HepG2 (cell line): ENCODE measurements at places on chromosomes 5 and 9. TPM values are rescaled to one million over a fixed set of nuclear protein-coding genes. Genes with fewer than 3 reads are reported as not detected.

DNA sequence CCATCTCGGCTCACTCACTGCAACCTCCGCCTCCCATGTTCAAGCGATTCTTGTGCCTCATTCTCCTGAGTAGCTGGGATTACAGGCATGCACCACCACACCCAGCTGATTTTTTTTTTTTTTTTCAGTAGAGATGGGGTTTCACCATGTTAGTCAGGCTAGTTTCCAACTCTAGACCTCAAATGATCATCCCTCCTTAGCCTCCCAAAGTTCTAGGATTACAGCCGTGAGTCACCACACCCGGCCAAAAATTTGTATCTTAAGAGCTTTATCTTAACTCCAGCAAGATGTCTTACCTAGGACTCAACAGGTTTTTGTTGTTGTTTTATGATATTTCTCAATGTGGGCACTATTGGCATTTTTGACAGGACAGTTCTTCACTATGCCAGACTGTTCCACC is 27.9 kb downstream of the LYRM7 start:
- H3K4me1 ChIP-seq, result no peaks in the 10 kb centered on the region
- no peak overlapping the region for H3K27ac ChIP-seq
- no peaks in the 10 kb centered on the region for H3K27me3 ChIP-seq

DNA sequence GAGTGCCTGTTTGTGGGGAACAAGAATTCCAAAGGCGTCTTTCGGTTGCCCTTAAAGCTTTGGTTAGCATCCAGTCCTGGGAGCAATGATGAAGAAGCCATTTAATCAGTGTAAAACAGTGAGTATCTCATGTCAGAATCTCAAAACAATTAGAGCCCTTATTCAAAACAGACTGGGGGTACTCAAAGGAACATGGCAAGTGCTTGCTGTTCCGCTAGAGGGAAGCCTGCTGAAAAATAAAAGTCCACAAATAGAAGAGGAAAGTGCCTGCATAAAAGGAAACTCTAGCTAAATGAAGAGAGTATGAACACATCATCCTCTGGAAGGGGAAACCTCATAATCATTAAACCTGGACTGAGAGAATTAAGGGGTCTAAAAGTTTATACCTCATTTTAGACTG is 26.4 kb downstream of the FBXL7 start:
- no peak for DNase-seq
- H3K27me3 ChIP-seq, result no peaks in the 10 kb centered on the region
- no peaks in the 10 kb centered on the region for H3K4me1 ChIP-seq
- no peak overlapping the region for H3K4me3 ChIP-seq

The AFAP1L1 gene
- total RNA-seq, result 0.38 and 0.66 TPM in 2 replicates

- DNase-seq, result peak; percentile 37
- no peaks in the 10 kb centered on the region for H3K36me3 ChIP-seq
- peaks cover 33% of the 10 kb centered on the region for H3K4me1 ChIP-seq
- no peaks in the 10 kb centered on the region for H3K27me3 ChIP-seq
- no peak overlapping the region for H3K27ac ChIP-seq
- no peak overlapping the region for H3K4me3 ChIP-seq
These were observed 9.7 kb upstream of the TGFBI start for GRCh38 chr5:136018814-136019783.

- H3K4me3 ChIP-seq, result no peak overlapping the region
- H3K27ac ChIP-seq, result no peak overlapping the region
- no peak for DNase-seq
These were observed 17.8 kb upstream of the SLC25A51 start for GRCh38 chr9:37921546-37922300.

DNA sequence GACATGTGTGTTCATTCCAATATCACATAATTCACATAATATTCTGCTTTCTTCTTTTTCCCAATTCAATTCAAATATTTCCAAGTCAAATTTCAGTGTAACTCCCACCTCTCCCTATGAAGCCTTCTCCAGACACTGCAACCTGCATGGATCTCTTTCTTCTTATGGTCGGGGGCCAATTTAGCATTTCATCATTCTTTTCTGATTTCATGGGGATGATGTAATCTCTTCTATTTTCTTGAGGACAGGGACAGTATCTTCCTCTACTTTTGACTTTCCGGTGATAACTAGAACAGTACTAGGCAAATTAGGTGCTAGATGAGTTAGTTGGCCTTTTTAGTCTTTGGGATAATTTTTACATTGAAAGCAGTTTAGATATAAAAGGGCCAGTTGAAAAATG is 92.7 kb downstream of the CARTPT start:
- H3K4me1 ChIP-seq, result no peaks in the 10 kb centered on the region
- no peaks in the 10 kb centered on the region for H3K36me3 ChIP-seq
- H3K27ac ChIP-seq, result no peak overlapping the region
- 0 out of 3 replicates have a peak, but pooled peaks cover 3% of the 10 kb centered on the region for H3K27me3 ChIP-seq

DNA sequence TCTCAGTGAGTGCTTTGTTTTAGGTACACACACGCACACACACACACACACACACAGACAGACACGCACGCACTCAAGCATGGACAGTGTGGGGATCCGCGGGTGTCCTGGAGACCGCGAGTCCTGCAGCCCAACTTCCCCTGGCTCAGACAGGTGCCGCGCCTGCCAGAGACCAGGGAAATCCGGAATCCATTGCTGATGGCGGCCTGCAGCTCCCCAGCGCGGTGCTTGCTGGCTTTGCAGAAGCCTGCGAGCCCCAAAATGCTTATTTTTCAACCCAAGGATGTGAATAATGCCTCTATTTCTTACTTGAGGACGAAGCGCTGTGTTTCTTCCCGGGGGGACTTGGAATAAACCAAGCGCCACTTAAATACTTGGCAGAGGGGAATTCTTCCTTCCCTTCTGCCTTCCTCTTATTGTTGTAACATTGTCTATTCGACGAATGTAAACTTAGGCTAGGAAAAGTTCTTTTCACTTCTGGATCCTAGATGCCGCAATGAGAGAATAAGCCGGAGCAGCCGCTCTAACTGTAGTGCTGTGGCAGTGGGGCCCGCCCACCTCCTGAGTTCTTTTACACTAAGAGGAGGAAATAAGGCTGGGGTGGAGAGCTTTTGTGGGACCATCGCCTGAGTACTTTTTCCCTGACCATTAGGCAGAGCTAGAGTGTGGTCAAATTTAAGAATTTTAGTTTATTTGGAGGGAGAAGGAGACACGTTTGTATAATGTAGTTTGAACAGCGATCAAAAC is 802 bp downstream of the ITGA2 start:
- peak overlapping the region; percentile 70 for H3K27ac ChIP-seq
- peaks cover 64% of the 10 kb centered on the region for H3K4me1 ChIP-seq
- peak overlapping the region; percentile 91 for H3K4me3 ChIP-seq
- H3K27me3 ChIP-seq, result no peaks in the 10 kb centered on the region; the same call in 2 of the 3 replicates

DNA sequence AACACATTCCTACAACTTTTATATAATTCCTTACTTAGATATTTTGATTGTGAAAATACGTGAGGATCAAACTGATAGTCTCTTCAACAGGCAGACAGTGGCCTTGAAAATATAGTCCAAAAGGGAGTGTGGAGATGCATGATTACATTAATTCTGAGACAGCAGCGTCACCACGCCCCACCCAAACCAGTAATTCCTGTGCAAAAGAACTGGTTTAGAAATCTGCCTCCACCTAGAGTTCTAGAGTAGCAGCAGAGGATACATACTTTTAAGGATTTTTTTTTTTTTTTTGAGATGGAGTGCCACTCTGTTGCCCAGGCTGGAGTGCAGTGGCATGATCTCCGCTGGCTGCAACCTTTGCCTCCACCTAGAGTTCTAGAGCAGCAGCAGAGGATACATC is 1.6 kb upstream of the TUT7 start:
- no peaks in the 10 kb centered on the region for H3K27me3 ChIP-seq
- no peak overlapping the region for H3K27ac ChIP-seq
- DNase-seq, result no peak
- no peak overlapping the region for H3K4me3 ChIP-seq

DNA sequence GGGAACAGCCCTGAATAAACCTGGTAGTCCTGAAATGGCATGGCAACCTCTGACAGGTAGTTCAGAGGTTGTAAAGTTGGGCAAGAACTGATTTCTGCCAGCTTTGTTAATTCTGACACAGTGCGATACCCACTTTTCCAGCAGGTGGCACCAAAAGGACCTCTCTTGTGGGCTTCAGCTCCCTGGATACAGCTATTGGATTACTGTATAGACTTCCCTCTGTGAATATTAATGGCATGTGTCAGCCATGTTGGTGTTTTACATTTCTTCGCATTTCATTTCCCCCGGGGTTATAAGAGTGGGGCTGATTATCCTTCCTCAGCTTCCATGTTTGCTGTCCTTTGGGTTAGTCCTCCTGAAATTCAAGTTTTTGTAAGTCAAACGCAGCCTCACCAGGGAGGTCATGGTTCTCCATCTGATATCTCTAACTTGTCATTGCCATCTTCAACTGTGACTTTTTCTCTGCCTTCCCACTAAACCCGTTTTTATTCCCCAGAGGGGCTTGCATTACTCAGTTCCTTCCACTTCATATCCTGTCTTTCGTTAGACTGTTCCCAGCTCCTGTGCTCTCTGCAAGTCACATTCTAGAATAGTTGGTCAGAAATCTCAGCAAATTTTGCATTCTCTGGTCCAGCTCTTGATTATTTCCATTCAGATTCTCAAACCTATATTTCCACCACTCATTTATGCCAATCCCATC is 135.6 kb downstream of the LIFR start:
- DNase-seq, result peak; percentile 54
- H3K27me3 ChIP-seq, result peaks cover 7% of the 10 kb centered on the region; the same call in 1 of the 3 replicates
- no peak overlapping the region for H3K4me3 ChIP-seq
- no peak overlapping the region for H3K27ac ChIP-seq
